ENCODE measurements at places on chromosomes 6 and 20.

DNA sequence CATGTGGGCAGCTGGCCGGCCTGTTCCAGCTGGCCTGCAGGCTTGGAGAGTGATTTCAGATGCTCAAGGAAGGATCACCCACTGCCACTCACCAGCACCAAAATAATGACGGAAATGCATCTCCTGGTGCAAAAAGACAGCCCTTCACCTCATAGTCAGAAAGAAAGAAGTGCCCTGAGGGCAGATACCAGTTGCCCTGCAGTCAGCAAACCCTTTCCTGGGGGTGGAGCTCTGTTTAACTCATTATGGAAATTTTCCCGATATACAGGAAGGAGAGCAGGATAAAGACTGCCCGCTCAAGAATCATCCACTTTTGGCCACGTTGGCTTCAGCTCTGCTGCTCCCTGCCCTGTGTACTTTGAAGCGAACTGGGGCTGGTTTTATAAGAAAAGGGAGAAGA is 127.9 kb downstream of the GRM4 start:
- DNase-seq, result no peak

DNA sequence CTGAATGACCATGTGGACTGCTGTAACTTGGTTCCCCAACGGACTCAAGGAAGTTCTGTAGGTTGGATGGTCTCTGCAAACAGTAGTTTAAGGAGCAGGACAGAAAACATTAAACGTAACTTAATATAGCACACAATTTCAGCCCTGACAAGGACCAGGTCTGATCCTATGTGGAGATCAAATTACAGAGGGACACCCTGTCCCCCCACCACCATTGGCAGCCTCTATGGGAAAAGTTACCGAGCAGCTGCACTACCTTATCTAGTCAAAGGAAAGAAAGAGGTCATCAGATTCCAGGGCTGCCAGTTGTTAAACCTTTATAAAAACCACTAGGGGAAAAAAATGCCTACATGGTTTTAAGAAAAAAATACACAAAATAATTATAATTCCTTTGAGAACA is 191.5 kb upstream of the RSPO3 start:
- DNase-seq, result no peak

DNA sequence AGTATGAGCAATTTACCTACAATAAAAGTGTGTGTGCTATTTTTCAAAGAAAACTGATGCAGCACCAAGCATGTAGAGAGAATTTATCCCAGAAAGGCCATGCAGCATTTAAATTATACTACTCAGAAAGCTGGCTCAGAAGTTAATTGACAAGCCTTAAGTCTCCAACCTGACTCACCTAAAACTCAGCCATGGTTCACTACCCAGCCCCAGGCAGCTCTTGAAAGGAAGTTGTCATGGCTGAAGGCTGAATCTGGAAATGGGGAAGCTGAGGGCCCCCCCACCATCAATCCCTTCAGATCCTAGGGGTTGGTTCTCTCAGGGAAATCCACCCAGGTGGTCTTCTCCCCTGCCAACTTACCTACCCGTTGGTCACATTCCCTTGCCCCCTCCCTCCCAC is 19.7 kb downstream of the PPIL6 start:
- DNase-seq, result no peak

- DNase-seq, result no peak
These were observed 210.5 kb downstream of the FARS2 start for GRCh38 chr6:5471637-5472398.

DNA sequence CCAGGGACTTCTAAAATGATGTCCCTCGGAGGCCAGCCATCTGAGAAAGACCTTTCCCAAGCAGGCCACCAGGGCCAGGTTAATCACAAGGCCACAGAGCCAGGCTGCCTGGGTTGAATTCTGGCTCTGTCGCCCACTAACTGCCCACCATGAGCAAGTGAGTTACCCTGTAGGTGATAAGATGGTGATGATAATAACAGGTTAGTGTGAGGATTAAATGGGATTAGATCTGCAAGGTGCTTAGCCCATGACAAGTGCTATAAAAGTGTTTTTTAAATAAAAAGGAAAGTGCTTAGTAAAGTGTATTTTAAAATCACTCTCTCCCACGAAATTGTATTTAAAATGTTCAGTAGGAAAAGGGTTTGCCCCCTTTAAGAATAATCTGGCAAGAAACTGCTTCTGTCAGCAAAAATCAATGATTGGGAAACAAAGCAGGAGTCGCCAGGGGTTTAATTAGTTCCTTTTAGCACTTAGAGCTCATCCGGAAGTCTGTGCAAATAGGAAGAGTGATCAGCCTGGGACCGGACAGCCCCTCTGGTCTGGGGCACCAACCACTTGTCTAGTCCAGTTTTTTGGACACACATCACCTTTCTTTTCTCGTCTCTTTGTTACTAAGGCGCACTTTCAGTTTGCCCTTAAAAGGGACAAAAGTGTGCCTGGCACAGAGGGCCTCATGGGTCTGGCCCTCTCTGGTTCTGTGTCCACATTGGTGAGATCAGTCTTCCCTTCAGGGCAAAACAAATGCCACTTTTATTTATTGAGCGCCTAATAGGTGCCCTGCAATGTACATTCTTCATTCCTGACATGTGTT is 150.4 kb downstream of the GRM4 start:
- DNase-seq, result no peak

GRCh38 chr6:84902354-84902928 is 138.0 kb upstream of the TBX18 start:
- DNase-seq, result no peak

GRCh38 chr6:18160911-18161310 is 5.7 kb downstream of the KDM1B start:
- no peak for DNase-seq

GRCh38 chr6:71079677-71080076 is 122.8 kb upstream of the B3GAT2 start:
- no peak for DNase-seq

DNA sequence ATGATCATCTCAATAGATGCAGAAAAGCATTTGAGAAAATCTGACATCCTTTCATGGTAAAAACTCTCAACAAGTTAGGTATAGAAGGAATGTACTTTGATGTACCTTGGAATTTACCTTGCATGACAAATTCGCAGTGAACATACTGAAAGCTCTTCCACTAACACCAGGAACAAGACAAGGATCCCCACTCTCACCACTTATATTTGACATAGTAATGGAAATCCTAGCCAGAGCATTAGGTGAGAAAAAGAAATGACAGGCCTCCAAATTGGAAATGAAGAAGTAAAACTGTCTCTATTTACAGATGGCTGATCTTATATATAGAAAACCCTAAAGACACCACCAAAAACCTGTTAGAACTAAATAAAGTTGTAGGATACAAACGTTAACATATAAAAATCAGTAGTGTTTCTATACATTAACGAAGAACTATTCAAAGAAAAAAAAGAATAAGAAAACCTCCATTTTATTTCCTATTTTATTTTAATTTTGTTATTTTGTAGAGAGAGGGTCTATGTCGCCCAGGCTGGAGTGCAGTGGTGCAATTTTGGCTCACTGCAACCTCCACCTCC is 26.9 kb downstream of the PCNA start:
- no peak for DNase-seq
